ENCODE measurements at places on chromosomes 3 and 15.

- no peak for DNase-seq
Measured at GRCh38 chr3:45803252-45803935, 7.1 kb upstream of the SLC6A20 start.

DNA sequence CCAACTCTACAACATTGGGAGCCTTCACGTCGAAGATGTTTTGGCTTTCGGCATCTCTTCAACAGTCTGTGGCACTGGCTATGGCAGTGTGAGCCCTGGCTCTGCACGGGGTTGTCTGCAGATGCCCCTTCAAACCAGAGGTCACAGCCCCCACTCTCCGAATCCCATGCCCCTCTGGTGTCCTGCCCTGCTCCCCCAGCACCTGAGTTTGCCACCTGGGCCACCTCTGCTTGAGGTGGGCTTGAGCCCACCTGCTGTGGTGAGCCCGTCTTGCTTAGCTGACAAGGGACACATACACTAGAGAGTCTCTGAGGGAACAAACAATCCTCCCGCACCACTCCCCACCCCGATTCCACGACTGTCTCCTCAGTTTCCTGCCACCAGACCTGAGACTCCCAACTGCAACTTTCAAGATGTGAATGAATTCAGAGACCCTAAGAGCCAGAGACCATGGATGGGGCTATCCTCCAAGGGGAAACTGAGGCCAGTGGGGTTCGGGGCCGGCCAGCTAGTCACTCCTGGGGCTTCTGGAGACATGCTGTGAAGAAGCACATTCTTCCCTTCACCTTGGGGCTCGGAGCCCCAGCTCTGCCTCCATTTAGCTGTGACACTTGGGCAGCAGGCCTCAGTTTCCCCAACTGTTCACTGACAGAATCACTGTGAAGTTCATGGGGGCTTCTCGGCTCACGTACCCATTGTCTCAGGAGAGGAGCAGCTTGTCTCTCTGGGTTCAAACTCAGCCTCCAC is 44.6 kb downstream of the TPRA1 start:
- no peak for DNase-seq

DNA sequence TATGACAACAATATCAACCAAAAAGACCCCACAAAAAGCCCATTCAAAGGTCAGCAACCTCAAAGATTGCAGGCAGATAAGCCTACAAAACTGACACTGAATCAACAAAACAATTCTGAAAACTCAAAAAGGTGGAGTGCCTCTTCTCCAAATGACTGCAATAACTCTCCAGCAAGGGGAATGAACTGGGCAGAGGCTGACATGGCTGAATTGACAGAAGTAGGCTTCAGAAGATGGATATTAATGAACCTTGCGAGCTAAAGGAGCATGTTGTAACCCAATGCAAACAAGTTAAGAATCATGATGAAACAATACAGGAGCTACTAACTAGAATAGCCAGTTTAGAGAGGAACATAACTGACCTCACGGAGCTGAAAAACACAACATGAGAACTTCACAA is 20.4 kb upstream of the SLC25A38 start:
- DNase-seq, result no peak

DNA sequence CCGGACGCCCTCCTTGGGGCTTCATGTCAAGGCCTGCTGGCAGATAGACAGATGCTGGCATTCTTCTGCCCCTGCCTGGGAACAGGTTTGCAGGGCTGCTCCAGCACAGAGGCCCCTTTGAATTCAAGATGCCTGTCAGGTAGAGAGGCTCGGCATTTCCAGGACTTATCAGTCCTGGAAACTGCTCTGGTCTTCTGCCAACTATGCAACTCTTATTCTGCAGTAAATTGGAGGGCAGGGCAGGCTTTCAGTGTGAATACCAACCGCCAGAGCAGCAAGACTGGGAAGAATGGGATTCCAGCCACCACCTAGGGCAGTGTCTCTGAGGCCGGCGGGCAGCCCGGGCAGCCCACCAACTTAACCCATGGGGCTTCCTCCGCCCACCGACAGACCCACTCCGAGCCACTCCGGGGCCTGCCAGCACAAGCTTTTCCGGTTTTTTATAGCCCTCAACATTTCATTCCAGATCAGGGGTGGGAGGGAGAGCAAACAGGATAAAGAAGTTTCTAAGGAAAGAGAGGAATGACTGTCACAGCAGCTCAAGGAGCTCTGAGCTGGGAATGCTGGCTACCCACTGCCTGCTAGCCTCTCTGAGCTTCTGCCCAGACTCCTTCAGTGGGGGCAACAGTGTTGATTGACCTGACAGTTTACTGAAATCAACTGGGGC is 140.9 kb downstream of the NTRK3 start:
- no peak for DNase-seq

DNA sequence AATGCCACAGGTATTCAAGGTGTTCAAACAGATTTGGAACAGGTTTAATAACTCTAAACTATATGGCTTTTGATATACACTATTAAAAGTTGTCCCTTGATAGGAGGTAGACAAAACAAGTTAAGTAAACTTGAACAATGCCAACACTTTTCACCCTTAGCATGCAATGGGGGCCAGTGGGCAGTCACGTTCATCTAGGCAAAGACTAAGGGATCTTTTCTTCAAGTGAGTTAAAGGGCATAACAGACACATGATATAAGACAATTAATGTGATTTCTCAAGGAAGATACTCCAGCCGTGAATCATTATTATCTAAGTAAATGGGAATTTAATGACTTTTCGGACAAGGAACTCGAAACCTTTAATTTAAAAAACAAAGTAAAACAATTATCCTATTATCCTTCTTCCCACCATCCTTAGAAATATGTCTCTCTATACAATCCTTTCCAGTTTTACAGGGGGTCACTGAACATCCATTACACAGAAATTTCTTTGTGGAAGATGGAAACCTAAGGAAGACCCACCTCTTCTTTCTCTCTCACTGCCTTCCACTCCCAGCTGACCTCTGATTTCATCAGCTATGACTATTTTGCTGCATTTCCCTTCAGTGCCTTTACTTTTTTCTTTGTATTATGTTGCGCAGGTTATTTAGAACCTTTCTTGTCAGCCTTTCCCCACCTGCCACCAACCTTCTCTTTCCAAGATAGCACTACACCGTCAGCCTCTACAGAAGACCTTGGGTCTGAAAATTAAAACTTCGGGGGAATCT is 1.5 kb downstream of the CLDN1 start:
- no peak for DNase-seq

GRCh38 chr3:152365766-152366593 is 97.3 kb downstream of the MBNL1 start:
- no peak for DNase-seq

GRCh38 chr3:61624300-61624699 is 62.9 kb downstream of the PTPRG start:
- DNase-seq, result no peak

Data from AG20443 (cell line).